Inflammatory macrophage treated with lipopolysaccharide for 4 hours (primary cell): ENCODE measurements at places on chromosomes 7 and 10.

DNA sequence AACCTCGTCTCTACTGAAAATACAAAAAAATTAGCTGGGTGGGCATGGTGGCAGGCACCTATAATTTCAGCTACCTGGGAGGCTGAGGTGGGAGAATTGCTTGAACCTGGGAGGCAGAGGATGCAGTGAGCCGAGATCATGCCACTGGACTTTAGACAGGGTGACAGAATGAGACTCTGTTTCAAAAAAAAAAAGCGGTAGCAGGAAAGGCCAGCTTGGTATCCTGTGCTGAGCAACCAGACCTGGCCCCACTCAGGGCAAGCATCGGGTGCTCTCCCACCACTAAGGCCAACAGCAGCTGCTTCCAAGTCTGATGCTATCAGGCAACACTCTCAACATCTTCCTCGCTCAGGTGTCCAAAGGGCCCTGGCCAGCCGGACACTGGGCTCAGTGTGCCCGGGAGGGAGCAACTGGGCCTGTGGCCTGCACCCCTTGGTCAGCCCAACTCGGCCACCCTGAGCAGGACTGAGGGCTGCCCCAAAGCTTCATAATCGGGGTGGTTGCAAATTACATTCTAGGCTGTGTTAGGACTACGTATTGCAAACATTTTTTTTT is 44.3 kb upstream of the MSMB start:
- DNase-seq: no peak

- DNase-seq: peak; percentile 39
Measured at GRCh38 chr10:59240582-59241183, 64.2 kb downstream of the PHYHIPL start.

- DNase-seq: peak; percentile 54
Measured at GRCh38 chr7:99839287-99840021, 11.6 kb downstream of the CYP3A43 start.

DNA sequence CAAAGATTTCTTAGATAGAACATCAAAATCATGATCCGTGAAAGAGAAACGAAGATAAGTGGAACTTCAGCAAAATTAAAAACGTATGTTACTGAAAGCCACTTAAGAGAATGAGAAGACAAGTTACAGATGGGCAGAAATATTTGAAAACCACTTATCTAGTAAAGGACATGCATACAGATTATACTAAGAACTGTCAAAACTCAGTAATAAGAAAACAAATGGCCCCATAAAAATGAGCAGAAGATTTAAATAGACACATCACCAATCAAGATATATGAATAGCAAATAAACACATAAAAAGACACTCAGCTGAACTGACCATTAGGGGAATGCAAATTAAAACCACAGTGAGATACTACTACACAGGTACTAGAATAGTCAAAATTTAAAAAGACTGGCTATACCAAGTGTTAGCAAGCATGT is 343.7 kb downstream of the PTEN start:
- no peak for DNase-seq

DNA sequence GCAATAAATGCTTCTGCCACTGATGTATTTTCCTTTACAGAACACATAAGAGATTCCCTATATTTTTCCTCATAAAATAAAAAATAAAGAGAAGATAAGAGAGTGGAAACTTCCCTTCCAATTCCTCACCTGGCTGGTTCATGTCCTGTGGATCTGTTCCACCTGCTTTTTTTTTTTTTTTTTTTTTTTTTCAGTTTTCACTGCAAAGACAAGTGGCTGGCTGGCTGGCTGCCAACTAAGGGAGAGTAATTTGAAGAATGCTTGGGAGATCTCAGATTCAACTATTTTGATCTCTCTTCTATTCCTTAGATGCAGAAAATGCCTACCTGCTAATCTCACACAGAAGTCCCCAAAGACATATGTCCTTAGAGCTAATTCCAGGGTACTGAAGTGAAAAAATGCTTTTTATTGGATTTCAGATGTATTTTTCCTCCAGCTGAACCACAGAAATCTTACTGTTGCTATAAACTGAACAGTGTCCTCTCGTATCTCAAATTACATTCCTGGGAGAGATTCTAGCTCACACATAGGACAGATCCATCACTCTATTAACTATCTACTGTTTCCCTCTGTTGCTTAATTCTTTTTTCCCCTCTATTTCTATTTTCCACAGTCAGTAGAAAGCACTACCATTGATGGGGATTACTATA is 120.8 kb downstream of the NRCAM start:
- DNase-seq: no peak

DNA sequence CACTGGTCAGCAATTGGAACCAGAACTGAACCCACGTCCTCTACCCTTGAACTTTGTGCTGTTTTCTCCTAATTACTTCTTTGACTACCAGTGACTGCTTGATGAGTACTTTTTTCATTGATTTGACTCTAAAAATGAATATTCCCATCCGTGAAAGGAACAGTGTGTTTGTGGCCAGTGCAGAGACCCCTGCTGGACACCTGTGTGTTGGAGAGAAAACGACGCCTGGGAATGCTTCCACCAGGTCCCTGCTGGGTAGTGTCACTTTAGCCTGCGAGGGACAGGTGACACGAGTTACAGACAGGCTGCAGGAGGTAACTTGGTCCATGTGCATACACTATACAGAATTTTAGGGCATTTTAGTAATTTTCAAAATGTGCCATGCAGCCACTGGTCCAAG is 6.8 kb upstream of the GJD4 start:
- no peak for DNase-seq

GRCh38 chr10:132396494-132397035 is 435 bp upstream of the PWWP2B start:
- DNase-seq: peak; percentile 62

DNA sequence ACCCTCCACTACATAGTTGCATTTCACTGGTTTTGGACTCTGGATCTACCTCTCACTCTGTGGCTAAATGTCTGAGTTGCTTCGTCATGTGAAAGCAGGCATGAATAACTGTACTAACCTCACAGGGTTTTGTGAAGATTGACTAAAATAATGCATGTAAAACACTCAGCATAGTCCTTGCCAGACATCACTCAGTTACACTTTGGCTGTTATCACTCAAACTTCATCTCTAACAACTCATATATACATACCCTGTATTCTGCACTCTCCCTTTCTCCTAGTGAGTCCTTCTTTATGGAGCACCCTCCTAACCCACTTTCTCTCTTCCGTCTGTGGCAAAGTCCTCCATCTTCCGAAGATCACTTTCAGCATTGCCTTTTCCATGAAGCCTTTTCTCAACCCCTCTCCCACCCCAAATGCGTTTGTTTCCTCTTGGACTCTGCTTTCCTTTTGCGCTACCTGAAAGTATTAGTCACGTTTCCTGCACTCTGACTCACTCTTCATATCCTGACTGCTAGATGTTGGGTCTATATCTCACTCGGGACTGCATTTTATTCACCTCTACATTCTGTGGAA is 72.6 kb downstream of the OSBPL3 start:
- no peak for DNase-seq

GRCh38 chr10:109977382-109977806 is 30.4 kb upstream of the ADD3 start:
- DNase-seq: no peak

DNA sequence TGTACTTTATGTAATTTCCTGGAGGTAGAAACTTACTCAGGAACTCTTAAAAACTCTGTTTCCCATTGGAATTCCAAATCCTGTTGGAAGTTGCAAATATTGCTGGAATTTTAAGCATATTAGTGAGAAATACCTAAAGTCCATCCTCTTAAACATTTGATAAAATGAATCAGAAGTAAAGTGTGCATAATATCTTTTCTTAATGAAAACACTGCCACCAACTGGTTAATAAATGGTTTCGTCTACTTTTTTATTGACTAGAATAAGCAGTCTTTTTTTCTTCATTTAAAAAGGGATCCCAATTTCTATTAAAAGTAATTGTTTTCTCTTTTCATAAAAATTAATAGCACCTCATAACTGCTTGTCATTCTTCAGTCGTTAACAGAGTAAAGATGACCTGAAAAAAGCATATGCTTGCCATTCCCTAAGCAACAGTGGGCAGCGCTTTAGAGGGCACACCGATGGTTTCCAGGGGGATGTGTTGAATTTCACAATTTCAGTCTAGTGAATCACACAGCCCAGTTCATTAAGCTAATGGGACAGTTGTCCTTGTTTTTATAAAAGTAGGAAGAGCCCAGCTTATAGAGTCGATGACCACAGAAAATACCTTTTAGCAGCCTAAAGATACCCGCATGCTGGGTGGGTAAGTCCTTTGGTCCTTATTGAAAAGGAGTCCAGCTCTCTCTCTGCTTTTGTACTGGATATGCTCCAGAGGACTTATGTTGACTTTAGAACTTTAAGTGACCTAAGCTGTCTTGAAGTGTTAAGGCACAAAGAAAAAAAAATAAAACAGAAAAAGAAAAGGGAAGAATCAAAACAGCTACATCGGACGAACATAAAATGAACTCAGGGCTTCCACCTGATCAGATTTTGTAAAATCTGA is 28.5 kb downstream of the NPS start:
- DNase-seq: no peak

DNA sequence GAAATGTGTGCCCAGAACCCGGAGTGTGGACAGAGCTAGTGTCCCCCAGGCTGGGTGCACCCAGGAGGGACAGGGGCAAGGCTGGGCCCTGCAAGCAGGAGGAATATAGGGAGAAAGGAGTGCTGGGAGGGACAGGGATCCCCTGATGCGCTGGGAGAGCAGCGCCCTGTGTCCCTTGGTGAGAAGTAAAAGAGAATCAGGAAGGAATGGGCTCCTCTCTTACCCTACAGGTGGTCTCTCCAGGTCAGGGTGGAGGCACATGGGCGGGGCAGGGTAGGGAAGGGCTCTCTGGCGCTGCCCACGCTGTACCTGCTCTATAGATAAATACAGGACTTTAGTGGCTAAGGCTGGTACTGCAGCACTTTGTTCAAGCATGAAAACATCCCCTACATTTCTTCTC is 753.8 kb downstream of the GRID1 start:
- DNase-seq: no peak

- DNase-seq: no peak
Measured at GRCh38 chr7:1359681-1360485, 99.4 kb downstream of the MICALL2 start.

DNA sequence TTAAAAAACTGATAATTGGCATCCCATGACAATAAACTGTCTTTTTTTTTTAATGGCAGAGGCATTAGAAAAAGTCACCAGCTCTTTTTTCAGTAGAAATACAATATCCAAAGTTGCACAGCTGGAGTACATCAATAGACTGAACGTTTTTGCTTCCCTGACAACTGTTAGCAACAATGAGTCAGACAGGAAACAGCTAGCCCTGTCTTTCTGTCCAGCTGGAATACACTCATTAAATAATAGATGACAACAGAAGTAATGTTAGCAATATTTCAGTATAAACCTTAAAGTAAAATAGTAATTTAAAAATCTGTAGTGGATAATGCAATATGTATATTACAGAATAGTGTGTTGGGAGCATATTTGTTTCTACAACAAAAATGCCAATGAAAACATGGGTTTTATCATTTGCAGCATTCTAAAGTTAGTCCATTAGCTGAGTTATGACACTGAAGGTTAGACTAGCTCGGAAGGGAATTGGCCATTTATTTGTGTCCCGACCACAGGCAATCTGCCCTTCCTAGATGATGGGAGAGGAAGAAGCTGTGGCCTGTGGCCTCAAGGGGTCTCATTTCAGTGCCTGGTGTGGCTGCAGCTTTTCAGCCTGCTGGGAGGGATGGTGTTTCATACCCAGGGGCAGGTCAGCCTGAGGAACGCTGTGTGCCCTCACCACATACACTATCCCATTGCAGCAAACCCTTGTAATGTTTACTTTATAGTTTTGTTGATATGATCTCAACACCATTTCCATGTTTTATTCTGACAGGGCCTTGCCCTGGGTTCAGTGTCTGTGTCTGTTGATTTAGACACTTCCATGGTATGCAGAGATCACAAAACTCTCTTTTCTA is 173.3 kb downstream of the SLC16A9 start:
- DNase-seq: no peak

- DNase-seq: peak; percentile 56
Measured at GRCh38 chr10:28266449-28267224, 36.2 kb downstream of the MPP7 start.

DNA sequence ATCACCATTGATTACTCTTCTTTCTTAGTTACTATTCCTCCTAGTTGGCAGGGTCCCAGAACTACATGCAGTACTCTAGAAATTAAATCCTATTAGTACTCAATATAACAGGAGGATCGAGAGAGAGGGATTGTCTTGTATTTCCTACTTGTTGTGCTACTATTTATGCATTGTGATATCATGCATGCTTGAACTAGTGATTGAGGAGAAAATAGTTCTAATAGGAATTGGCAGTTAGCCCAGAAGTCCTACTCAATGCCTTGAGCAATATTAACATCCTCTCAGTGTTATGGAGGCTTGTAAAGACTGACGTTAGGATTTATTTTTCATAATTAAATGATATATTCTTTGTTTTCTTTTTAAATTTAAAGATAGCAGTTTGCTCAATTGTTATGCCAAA is 67.4 kb downstream of the FOXP2 start:
- DNase-seq: no peak

GRCh38 chr7:18320422-18320821 is 175.1 kb upstream of the HDAC9 start:
- DNase-seq: no peak

DNA sequence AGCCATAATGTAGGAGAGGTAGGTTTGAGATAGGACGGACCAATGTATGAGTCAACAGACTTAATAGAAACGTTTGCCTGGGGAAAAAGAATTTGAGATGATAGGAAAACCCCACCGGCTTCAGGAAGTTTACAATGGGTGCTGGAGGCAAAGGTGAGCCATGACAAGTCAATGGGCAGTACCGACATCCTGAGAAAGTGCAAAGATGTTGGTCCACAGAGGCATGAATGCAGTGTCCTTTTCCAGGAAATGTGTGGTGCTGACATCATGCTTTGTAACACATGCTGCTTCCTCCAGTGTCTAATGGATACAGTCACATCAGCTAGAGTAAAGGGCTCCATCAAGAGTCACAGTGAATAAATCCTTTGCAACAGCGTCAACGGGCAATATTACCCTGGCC is 533.6 kb downstream of the INHBA start:
- DNase-seq: no peak

- DNase-seq: no peak
Measured at GRCh38 chr7:73354821-73355220, 26.9 kb downstream of the FKBP6 start.

DNA sequence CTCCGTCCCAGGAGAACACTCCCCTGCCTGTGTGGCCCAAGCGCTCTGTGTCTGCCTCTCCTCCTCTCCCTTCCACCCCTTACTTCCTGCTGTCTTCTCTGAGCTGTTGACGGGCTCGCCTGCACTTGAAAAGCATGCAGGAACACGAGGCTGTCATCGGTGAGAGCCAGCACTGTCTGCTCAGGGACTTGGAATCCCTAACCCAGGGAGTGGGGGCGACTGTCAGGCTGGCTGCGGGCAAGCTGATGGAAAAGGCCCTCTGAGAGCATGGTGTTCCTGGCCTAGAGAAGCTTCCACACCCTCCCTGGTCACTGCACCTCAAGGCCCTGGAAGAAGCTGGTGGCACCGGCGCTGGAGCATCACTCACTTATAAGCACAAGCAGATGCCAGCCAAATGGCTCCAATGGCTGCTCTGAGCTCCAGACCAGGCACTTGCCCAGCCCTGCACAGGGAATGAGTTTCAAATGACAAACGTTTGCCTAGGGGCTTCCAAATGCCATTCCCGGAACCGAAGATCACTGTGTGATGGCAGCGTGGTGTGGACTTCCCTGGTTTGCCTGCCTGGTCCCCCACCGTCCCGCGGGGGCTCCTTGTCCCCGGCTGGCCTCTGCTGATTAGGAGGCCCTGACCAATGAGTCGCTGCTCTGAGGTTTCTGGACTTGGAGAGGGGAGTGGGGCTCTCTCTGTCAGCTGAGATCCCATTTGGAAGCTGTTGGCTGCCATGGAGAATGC is 56.7 kb upstream of the EBF3 start:
- DNase-seq: no peak
